ENCODE measurements at places on chromosomes 6 and 20.

- no peak for DNase-seq
Measured at GRCh38 chr6:133835901-133836300, 53.0 kb upstream of the TCF21 start.

DNA sequence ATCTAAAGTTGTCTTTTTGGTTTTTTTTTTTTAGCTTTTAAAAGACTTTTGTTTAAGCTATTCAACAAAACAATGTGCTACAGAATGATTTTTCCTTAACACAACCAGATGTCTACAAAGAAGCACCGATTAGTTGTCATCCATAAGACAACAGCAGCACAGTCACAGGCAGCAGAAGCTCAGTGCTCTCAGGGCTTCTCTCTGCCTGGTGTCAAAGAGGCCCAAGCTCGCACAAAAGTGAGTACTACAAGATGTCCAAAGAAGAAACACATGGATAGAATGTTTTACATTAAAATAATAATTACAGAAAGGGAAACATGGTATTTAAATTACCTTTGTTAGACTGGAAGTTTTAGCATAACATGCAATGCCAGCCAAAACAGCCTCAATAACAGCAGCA, 81.6 kb downstream of the DNAAF9 start:
- no peak for DNase-seq

DNA sequence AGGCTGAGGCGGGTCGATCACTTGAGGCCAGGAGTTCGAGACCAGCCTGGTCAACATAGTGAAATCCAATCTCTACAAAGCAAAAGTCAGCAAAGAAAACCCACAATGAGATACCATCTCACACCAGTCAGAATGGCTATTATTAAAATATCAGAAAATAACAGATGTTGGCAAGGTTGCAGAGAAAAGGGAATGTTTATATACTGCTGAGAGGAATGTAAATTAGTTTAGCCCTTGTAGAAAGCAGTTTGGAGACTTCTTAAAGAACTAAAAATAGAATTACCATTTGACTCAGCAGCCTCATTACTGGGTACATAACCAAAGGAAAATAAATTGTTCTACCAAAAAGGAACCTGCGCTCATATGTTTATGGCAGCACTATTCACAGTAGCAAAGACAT, 16.7 kb upstream of the GCM1 start:
- peak; percentile 84 for DNase-seq

- no peak for DNase-seq
Measured at GRCh38 chr6:142698751-142699150, 246.2 kb downstream of the HIVEP2 start.

DNA sequence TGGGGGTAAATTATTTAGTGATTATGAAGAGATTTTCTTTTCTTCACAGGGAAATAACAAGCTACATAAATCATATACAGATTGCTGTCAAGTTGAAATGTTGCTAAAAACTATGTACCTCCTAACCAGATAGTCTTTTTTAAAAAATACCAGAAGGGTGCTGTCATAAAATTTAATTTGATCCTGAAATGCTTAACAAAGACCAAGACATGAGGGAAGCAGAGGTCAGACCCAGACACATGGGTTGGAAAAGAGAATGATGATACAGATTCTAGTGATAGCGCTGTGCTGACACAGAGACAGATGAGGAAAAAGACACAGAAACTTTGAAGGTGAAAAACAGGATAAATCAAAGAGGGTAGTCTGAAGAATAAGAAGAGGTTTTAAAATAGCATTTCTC, 573.1 kb downstream of the HACE1 start:
- no peak for DNase-seq

- peak; percentile 92 for DNase-seq
Measured at GRCh38 chr6:145756170-145756662, 20.9 kb upstream of the EPM2A start.

DNA sequence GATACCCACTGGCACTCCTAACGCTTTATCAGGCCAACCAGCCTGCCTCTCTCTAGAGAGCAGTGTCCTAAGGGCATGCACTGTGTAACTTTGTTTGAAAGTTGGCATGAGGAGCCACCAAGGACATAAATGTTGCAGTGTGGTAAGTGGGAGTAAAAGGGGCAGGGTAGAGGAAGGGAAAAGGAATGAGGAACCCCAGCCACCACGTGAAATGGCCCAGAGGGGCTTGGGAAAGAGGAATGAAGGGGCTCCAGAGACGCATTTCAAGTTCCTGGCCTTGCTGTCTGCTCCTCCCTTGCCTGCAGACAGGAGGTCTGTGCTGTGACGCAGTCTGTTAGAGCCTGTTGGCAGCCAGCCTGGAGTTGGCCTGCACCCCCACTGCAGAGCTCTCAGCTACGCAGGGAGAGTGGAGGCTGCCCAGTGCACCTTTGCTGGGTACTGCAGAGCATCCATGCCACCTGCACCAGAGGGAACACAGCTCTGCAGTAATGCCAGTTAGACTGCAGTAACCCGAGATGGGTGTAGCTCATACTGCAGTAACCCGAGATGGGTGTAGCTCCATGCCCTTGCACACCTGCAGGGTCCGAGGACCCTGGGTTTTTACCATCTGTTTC, 86.8 kb upstream of the SNAP25 start:
- no peak for DNase-seq
